ENCODE measurements at places on chromosomes 16 and 17.
A peak's percentile ranks its signal among the peaks of the same experiment; 100 is the strongest.

- no peak for DNase-seq
These were observed 12.9 kb upstream of the SLC39A11 start for GRCh38 chr17:73105431-73105830.

DNA sequence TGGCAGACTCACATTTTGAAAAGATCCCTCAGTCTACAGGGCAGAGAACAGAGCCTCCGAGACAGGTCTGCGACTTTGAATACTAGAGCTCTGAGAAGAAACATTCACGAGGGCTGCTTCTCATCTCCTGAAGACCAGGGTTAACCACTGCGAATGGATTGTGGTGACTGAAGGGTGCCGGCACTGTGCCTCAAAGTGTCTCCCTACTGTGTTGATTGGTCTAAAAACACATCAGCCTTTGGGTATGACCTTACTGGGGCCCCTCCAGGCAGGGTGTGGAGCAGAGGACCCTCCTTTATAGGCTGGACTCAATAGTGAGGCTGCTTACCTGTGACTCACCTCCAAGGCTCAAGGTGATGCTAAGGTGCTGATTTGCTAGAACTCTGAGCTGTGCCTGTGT, 2.6 kb upstream of the LGALS9 start:
- no peak for DNase-seq

GRCh38 chr16:2329532-2329931, 11.0 kb downstream of the ABCA3 start:
- no peak for DNase-seq

DNA sequence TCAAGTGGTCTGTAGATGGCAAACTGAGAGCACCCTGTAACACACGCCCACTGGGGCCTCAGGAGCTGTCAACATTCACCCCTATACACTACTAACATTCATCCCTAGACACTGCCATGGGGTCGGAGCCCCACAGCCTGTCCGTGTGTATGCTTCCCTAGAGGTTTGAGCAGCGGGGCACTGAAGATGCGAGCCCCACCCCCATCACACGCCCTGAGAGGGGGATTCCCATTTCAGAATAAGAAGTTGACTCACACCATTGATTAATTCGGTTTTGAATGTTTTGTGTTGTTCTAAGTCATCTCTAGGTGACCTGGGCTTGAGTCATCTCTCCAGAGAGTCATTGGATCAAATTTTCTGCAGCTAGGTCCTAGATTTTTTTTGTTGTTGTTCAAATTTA, 37.3 kb upstream of the MMD start:
- no peak for DNase-seq

DNA sequence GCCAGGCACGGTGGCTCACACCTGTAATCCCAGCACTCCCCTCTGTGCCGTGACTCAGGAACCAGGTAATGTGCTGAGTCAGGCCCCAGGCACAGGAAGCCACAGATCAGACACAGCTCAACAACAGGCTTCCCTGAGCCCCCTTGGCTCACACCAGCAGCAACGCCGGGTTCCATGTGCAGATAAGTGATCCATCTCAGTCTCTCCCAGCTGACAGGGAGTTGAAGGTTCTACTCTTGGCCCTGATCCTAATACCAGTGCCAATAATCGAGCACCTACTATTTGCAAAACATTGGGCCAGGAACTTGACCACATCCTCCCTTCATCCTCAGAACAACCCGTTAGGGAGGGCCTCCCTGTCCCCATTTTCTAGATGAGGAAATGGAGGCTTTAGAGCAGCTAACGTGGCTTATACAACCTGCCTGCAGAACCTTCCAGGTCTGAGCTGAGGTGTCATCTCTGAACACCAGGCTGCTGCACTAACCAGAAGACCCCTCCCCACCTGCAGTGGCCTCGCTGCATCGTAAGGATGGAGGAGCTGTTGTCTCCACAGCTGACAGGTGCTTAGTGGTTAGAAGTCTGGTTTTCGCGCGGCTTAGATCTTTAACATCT, 64.8 kb upstream of the AMZ2 start:
- no peak for DNase-seq

GRCh38 chr16:57172721-57173290, 13.0 kb downstream of the PSME3IP1 start:
- DNase-seq: no peak

GRCh38 chr17:52035336-52035915, 123.1 kb downstream of the CA10 start:
- peak; percentile 97 for DNase-seq

GRCh38 chr16:1026057-1026783, 44.6 kb downstream of the SOX8 start:
- DNase-seq: no peak

- DNase-seq: no peak
These were observed at the start of gene SLFN11 for GRCh38 chr17:35373534-35373983. SLFN11 (minus strand) TSS chr17:35373621; CDS start chr17:35363807, 9,814 bp downstream.

DNA sequence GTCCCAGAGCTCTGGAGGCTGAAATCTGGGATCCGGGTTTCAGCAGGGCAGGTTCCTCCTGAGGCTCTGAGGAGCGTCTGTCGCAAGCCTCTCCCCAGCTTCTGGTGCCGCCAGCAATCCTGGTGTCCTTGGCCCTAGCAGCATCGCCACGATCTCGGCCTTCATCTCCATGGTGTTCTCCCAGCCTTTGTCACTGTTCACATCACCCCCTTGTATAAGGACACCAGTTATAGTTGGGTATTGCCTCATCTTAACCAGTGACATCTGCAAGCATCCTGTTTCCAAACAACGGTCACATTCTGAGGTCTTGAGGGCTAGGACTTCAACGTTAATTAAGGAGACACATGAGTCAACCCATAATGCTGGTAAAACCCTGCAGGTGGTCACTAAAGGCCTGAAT, 2.8 kb upstream of the PPP1R27 start:
- no peak for DNase-seq

- no peak for DNase-seq
These were observed 3.0 kb upstream of the KAT8 start for GRCh38 chr16:31114468-31114867.

GRCh38 chr17:1480747-1481465, 11.6 kb downstream of the MYO1C start:
- DNase-seq: no peak

DNA sequence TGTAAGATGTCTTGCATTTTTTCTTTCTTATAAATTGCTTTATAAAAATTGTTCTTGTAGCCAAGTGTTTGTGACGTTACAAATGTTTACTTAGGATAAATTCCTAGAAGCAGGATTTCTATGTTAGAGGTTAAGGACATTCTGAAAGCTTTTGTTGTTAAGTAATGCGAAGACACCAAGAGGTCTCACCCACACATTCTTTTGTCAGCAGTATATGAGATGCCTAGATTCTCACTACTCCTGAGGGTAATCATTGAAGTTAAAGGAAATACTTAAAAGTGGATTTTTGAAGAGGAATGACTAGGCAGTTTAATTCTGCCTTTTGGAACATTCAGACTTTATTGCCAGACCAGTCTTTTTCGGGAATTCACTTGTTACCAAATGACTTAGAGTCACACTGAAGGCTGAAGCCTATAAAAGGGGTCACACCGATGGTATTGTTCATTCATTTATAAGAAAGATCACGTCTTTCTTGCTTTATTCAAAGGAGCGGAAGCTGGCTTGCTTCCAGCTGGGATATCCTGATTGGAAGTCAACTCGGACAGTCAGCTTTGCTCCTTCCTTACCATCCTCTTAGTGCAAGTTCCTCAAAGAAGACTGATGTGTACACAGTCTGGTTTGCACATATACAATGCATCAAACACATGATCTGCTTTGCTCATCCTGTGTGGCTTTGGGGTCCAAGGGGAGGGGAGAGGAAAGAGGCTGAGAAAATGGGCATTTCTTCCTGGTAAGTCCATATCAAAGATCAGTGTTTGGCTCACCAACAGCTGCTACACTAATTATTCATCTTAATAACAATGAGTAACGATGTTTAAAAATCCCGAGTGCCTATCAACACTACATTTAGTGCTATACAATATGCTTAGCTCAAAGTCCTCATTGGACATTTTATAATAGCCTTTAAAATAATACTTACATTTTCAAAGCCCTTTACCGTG, 160.0 kb downstream of the MAP2K6 start:
- DNase-seq: no peak

DNA sequence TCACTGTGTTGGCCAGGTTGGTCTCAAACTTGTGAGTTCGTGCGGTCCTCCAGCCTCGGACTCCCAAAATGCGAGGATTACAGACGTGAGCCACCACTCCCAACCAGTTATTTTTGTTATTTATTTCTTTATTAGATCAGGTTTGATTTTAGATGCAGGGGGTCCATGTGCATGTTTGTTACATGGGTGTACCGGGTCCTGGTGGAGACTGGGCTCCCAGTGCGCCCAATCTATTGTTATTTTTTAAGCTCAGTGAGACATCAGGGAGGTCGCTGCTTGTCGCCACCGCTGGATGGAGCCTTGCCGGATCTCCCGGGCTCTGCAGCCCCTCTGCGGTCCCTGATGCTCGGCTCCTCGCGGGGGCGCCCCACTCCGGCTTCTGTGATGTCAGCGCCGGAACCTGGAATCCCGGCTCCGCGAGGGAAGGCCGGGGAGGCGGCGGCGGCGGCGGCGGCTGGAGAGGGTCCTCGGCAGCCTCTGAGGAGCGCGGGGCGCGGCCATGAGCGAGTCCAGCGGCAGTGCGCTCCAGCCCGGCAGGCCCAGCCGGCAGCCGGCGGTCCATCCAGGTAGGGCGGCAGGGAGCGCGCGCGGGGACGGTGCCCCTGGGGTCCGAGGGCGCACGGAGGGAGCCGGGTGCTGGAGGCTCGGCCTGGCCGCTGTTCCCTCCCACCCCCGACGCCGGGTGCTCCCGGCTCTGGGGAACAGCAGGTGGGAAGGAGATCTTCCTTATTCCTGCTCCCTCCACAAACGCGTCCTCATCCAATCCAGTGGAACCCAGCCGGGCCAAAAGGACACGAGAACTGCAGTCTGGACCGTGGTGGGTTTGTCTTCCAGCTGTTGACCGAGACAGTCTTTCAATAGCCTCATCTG, at the start of gene TMC7:
TSS of gene TMC7 (plus strand) at position 370 of the 870 bp plus-strand sequence. CDS start at position 500, 130 bp downstream.
- peak; percentile 41 for DNase-seq

Measured in NCI-H446 treated with DMSO at 0.1 percent for 48 hours (cell line).